Caki2 (cell line): ENCODE measurements at places on chromosomes 12 and 14. TPM values are rescaled to one million over a fixed set of nuclear protein-coding genes. Genes with fewer than 3 reads are reported as not detected.

DNA sequence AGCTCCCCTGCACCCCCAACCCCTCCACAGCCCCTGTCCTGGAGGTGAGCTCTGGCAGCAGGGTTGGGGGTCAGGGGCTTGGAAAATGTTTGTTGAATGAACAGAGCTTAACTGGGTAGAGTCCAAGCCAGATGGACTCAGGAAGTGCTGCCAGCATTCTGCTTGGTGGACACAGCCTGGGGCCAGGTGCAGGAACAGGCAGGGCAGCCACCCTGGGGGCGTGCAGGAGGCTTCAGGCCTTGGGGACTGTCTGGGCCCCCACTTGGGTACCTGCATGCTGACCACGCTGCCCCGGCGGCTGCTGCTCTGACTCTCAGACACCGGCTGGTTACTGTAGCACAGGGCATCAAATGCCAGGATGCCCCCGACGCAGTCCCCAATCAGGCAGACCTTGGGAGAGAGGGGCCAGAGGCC is 15.7 kb downstream of the ARL6IP4 start:
- no peak for DNase-seq

DNA sequence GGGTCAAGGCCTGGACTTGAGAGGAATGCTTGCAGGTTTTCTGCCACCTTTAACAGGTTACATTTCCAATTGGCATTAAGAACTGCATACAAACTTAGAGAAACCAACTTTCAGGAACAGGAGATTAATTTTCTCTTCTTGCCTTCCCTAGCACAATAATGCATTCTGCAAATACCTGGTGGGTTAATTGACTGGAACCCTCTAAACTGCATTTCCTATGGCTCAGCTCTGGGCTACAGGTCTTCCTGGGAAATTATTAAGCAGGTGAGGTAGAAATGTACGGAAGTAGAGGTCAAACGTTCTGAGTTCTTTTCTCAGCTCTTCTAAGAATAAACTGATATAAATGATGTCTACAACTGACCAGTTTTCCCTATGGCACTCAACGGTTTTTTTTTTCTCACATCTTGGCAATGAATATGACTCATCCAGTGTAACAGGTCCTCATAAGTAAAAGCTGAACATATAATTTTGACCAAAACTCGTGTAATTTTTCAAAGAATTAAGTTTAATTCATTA is 144.9 kb upstream of the PELI2 start:
- DNase-seq, result peak; percentile 34

Gene LMO3
- total RNA-seq, result not detected in 2 replicates

Gene SPX
- 33.4 and 49.3 TPM in 2 replicates for total RNA-seq

DNA sequence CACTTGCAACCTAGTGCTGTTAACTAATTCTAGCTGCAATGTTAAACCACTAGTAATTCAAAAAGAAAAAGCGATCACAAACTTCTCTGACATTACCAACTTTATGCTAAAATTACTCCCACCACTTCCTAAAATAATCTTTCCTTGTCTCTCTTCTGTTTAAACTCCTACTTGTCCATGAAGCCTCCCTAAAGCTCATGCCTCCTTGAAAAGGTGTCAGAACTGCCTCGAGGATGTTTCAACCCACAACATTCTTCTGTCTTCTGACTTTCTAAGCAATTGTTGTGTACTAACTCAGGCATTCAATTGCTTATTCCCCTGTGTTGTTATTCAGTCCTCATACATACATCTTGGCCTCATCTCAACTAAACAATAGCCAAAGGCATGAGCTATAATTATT is 5.9 kb downstream of the GNPTAB start:
- DNase-seq, result no peak
